ENCODE measurements at places on chromosomes 2 and 18.

GRCh38 chr2:20456116-20456571 is 9.3 kb downstream of the RHOB start:
- DNase-seq, result no peak

- no peak for DNase-seq
Observed at GRCh38 chr2:130258356-130258755, 60.1 kb upstream of the TUBA3E start.

DNA sequence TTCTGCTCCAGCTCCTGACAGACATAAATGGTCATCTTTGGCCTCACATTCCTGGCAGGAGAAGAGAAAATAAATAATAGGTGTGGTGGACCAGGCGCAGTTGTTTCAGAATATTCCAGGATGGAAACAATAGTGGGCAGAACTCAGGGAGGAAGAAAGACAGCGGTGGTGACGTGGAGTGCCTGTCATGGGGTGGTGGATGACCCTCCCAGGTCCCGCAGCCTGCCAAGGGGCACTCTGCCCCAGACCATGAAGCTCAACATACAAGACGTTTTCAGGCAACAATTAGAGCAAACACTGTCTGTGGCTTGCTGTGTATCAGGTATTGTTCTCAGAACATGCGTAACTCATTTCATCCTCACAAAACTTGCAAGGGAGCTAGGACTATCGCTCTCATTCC is 50.9 kb downstream of the TFCP2L1 start:
- DNase-seq, result no peak

DNA sequence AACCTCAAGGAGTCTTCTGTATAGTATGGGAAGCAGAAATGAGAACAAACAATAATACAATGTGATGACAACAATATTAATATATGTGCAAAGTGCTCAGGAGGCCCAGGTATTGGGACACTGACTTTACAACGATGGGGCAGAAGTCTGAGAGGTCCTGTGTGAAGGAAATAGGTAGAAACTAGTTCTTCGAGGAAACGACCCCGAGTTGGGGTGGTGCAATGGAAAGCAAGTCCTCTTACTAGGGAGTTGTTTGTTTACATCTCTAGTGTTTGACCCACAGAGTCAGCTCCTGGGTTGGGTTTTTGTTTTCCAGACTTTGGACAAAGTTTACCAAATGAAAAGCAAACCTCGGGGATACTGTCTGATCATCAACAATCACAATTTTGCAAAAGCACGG is 16.2 kb downstream of the CASP8 start:
- DNase-seq, result no peak

DNA sequence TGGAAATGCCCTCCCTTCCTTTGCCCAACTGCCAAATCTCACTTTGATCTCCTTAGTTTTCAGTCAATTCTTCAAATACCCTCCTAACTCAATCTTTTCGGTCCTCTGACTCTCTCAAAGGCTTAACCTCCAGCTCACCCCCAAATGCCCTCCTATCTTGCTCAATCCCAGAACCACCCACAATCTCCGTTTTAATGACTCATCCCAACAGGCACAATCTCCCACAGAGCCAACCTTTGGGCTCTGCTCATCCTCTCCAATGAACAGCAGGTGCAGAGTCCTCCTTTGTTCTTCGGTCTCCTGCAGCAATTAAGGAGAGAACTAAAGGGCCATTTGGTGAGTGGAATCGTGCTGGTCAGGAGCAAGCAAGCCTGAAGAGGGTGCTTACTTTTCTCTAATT is 366.1 kb upstream of the CRIM1 start:
- no peak for DNase-seq

DNA sequence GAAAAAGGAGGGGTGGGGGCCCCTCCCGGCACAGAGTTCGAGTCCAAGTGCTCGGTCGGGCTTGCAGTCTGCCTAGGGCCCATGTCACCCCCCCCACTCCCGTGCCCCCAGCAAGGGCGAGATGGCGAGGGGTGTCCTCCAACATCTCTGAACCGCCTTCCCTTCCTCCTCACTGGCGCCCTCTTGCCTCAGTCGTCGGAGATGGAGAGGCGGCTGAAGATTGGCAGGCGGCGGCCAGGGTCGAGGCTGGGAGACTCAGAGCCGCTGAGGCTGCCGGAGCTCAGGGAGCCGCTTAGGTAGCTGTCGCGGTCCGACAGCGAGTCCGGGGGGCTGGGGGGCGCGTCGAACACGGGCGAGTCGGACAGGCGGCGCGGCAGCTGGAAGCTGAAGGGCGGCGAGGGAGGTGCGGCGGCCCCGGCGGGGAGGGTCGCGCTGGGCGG is 2.3 kb downstream of the ZFP36L2 start:
- peak; percentile 78 for DNase-seq

DNA sequence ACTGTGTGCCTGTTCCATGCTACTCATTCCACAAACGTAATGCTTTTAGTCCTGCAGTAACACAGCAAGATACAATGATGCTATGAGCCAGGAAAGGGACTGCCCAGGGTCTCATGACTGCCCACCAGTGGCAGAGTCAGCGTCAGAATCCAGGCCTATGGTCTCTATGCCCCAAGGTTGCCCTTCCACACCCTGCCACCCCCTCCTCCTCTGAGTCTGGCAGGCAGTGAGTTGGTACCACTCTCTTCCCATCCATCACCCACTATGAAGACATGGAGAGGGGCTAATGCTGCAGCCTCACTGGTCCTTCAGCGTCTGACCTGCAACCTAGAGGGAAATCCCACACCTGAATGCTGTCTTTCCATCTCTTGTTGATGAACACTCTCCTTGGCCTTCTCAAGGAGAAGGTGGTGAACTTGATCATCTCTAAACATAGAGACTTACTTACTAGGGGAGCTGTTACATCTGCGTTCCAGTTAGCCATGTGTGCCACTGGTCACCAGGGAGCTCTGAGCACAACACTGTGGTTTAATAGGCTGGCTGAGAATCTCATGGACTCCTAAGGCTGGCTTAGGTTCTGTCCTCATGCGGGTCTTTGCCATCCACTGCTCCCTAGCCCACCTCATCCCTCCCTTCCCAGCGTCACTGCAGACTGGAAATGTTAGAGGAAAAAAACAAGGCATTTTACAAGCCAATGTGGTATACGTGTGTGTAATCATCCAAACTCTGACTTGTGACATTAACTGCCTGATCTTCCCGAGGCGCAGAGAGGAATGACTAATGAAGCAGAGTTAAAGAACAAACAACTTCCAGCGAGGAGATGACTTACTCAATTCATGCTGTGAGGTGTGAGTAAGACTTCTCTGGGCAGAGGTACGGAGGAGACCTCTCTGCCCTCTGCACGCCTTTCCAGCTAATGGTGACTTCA is 28.8 kb downstream of the STEAP3 start:
- peak; percentile 93 for DNase-seq

DNA sequence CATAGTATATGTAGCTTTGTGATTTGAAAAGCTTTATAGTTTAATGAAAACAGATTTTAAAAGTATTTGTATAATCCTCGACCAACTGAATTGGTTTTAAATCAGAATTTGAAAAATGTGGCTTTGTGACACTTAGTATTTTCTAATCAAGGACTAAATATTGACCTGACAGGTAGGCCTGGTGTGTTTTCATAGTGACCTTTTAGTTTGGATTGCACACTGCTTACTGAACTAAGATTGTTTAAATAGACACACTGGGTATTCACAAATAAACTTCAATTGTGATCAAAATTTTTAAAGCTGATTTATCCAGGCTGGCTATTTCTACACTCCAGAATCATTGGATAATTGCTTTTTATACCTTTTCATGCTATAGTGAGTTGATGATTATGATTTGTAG is 31.8 kb upstream of the FAM237A start:
- DNase-seq, result no peak

DNA sequence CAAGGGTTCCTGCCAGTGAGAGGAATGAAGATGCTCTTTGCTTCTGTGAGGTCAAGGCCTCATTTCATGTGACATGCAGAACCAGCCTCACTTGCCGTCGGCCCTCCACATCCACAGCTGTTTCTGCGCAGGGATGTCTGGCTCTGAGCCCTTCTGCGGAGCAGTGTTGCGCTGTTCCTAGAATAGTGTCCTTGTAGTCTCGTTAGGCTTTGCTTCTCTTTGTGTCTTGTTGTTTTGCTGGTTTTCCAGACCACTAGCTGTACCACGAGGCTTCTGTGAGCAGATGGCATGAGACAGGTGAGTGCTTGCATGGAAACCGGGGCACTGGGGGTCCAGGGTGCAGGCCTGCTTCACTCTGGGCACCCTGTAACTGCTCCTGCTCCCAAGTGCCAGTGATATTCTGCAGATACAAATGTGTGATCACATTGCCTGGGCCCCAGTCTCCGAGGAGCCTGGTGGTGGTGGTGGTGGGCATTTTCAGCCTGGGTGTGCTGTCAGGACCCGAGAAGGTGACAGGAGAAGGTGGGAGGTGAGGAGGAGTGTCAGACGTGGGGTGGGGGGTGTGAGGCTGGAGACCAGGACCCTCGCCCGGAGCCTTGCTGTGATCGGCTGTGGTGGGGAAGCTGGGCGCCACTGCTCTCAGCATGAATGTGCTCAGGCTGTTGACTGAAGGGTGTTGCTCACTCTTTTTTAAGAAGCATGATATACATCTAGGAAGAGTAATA is 34.3 kb downstream of the LDLRAD4 start:
- DNase-seq, result no peak

- DNase-seq, result no peak
Observed at GRCh38 chr18:1458547-1458946, 553.9 kb downstream of the ADCYAP1 start.

DNA sequence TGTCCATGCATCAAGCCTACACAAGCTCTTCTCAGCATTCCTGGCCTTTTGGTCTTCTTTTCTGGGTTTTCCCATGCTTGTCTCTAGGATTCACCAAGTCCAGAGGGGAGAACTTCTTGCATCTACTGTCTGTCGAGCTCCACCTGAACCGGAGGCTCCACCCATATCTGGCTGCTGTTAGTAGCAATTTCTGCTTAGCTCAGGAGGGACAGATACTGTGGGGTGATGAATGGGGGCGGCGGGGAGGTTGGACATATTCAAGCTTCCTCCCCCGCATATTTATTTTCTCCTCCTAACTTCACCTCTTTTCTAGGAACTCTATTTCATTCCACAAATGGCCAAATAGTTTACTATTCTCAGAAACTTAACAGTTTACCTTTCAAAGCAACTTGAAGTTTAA is 163.5 kb downstream of the PTH2R start:
- no peak for DNase-seq

GRCh38 chr2:205199165-205199850 is 483.0 kb upstream of the NRP2 start:
- no peak for DNase-seq

DNA sequence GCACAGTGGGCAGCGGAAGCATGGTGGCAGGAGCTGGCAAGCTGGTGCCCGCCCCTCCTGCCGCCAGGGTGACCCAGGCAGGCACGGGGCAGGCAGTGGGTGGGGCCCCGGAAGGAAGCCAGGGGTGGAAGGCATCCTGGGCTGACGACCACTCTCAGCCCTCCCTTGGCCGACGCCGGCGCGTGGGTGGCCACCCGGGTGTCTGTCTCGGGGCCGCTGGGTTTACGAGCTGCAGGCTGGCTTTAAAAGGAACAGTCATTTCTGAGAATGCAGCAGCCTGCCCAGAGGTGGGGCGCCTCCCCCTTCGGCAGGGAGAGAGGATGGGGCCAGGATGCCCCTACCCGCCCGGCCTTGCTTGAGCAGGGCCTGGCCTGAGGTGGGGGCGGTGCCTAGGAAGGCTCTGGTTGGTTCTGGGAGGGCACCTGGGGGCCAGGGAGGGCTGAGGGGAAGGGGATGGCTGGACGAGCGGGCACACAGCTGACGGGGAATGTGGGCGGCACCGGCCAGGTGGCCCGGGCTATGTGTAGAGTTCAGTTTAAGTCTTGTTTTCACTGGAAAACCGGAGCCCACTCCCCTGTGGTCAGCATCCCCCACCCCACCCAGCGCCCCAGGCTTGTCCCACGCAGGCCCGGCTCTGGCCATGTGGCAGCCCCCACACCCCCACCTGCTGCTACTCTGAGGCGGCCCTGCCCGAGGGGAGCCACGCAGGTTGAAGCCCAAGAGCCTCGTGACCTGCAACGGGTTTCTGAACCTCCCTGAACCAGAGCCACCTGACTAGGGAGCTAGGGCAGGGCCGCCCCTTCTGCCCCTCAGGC is 6.3 kb downstream of the BOK start:
- no peak for DNase-seq

GRCh38 chr18:23833714-23834113 is 144.5 kb downstream of the LAMA3 start:
- DNase-seq, result no peak

DNA sequence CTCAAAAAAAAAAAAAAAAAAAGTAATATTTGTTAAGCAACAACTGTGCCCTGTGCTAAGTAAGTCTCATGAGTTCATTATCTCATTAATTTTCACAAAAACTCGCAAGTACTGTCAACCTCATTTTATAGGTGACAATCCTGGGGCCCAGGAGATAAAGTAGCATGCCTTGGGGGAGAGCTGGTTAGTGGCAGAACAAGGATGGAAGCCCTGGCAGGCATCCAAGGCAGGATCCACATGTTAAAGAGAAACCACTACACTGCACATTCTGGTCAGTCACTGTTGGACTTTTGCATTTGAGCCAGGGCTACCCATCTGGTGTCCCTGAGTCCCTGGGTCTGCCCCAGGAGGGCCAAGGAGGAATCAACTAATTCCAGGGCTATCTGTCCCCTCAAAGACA is 54.6 kb downstream of the ZFP36L2 start:
- DNase-seq, result peak; percentile 46

- no peak for DNase-seq
Observed at GRCh38 chr2:234533626-234534025, 36.7 kb upstream of the ARL4C start.

DNA sequence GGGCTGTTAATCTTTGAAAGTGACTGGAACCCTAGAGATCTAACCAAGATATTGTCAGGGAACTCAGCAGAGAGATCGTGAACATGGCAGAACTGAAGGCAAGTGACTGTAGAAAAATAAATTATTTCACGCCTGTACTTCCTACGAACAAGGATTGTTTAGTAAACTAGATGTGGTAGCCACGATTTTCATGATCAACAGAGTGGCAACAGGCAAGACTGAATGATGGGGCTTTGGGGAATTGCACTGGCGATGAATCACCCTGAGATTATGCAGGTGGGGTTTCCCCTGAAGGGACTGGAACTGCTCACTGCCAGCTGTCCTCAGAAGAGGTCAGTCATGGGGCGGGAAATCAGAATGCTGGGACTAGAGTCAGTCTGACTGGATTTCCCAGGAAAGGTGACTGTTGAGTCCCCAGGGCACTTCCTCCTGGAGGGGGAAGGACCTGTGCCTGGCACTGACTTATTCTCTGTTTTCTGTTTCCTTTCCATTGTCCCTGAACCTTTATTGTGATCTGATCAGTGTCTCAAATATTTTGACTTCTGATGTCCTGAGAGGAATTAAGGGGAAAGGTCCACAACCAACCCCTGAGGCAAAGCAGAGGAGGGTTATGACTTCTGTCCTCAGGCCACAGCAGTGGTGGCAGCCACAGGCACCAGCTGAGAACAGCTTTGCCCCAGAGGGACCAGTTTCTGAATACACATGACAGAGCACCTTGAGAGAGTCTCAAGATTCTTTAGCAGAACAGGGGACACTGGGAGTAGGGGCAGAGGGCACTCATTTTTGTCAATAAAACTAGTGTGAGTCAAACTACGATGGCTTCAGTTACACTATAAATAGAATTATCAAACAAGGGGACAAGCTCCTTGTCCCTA is 70.0 kb downstream of the NAB1 start:
- DNase-seq, result peak; percentile 85

- no peak for DNase-seq
Observed at GRCh38 chr18:64982414-64983055, 768.3 kb upstream of the CDH7 start.
